Muscle of arm (tissue), 14 donors: ENCODE measurements at places on chromosomes 16 and 17. TPM values are rescaled to one million over a fixed set of nuclear protein-coding genes. Genes with fewer than 3 reads are reported as not detected.

OTOP3 gene
- not detected for polyA plus RNA-seq

HSD17B1 gene
- polyA plus RNA-seq: 3.4 TPM

MYH1 gene
- polyA plus RNA-seq: 8.9 TPM

CNTD1 gene
- polyA plus RNA-seq: 0.86 TPM

HOXB13 gene
- not detected for polyA plus RNA-seq

CACNG3 gene
- not detected for polyA plus RNA-seq

HBA2 gene
- 758 TPM for polyA plus RNA-seq

EMP2 gene
- polyA plus RNA-seq: 65.1 TPM

KIF22 gene
- polyA plus RNA-seq: 23.3 TPM

NUPR1 gene
- polyA plus RNA-seq: 68.0 TPM
